ENCODE measurements at places on chromosomes 11 and 22.

GRCh38 chr11:28697920-28698827 lies 590.0 kb downstream of the METTL15 start:
- no peak for DNase-seq

DNA sequence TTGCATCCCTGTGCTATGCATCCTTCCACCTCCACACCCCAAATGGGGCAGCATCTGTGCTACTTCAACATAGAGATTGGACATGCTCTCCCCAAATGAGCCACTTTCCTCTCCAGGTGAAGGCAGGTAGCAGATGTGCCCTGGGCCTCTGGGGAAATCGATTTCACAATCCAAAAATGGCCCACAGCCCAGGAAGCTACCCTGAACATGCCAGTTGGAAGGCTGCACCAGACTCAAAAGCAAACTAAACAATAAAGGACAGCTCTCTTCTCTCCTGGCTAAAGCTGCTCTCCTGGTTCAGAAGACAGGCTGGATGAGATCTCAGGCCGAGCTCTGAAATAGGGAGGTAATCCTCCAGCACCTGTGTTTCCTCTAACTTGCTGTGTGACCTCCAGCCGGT lies 19.7 kb downstream of the ISX start:
- DNase-seq = no peak

- no peak for DNase-seq
Observed at GRCh38 chr11:92149996-92150395, 74.6 kb upstream of the FAT3 start.

DNA sequence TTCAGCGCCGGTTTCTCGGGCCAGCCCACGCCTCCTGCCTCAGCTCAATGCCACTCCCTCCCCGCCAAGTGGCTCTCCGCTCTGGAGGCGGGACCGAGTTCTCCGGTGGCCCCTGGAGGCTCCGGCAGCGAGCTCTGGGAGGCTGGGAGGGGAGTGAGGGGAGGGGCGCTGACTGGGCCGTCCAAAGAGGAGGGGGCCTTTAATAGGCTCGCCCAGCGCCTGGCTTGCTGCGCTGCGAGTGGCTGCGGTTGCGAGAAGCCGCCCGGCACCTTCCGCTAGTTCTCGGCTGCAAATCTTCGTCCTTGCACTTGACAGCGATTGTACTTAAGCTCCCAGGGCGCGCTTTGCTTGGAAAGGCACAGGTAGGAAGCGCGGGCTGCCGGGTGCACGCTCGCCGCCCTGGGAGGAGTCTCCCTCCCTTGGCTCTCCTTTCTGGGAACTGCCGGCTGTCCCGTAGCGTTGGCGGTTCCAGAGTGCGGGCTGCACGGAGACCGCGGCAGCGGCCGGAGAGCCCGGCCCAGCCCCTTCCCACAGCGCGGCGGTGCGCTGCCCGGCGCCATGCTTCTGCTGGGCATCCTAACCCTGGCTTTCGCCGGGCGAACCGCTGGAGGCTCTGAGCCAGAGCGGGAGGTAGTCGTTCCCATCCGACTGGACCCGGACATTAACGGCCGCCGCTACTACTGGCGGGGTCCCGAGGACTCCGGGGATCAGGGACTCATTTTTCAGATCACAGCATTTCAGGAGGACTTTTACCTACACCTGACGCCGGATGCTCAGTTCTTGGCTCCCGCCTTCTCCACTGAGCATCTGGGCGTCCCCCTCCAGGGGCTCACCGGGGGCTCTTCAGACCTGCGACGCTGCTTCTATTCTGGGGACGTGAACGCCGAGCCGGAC lies at the start of gene ADAMTS15:
Gene ADAMTS15 (plus strand): TSS at position 230 of the 894 bp plus-strand sequence. CDS start 329 bp downstream, at position 559.
- no peak for DNase-seq

- DNase-seq = no peak
Observed at GRCh38 chr11:130689222-130689908, 226.9 kb downstream of the SNX19 start.

DNA sequence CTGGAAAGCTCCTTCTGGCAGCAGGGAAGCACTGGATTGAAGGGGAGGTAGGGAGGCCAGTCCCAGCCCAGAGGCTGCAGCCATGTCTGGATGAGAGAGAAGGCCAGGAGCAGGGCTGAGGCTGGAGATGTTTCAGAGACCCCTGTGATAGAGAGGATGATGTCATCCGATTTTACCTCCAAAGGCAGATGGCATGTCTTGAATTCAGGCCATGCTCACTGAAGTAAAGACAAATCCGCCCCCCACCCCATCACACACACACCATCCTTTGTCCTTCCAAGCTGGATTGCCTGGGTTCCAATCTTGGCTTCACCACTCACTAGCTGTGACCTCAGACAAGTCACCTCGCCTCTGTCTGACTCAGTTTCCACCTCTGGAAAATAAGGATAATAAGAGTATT lies 47.2 kb downstream of the TP53I11 start:
- no peak for DNase-seq

DNA sequence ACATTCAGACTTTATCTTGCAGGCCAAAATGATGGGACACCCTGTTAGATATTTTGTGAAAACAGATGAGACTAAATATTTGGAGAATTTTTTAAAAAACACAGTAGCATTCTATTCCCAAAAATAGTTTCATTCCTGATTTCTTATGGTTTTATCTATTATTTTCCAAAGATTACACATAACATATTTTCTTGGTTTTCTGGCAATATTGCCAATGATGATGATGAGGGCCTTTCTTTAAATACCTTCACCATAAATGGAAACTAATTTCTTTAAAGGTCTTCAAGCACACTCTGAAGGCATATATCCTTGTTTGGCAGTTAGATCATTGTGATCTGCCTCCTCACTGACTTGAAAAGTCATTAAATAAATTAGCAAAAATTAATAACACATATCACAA lies 522.3 kb upstream of the LUZP2 start:
- DNase-seq = no peak

DNA sequence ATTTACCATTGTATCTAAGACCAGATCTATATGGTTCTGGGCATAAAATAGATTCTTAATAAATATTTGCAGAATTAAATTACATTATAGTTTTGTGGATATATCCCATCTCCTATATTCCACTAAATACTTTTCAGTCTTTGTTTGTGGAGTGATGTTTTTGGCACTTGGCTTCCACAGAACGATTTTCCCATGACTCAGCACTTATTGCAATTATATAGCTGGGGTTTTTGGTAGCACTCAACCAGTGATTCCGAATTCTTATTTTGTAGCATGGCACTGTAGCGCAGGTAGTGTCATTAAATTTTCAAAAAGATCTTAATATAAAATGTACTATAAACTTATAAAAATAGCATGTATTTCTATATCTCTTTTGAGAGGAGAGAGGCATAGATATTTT lies 221.2 kb downstream of the TRPC6 start:
- no peak for DNase-seq

Measured in thoracic aorta (tissue), 2 donors.